ENCODE measurements at places on chromosomes 7 and 10.
A peak's percentile ranks its signal among the peaks of the same experiment; 100 is the strongest.

- DNase-seq = no peak
These were observed 298.7 kb upstream of the NRG3 start for GRCh38 chr10:81576336-81576735.

DNA sequence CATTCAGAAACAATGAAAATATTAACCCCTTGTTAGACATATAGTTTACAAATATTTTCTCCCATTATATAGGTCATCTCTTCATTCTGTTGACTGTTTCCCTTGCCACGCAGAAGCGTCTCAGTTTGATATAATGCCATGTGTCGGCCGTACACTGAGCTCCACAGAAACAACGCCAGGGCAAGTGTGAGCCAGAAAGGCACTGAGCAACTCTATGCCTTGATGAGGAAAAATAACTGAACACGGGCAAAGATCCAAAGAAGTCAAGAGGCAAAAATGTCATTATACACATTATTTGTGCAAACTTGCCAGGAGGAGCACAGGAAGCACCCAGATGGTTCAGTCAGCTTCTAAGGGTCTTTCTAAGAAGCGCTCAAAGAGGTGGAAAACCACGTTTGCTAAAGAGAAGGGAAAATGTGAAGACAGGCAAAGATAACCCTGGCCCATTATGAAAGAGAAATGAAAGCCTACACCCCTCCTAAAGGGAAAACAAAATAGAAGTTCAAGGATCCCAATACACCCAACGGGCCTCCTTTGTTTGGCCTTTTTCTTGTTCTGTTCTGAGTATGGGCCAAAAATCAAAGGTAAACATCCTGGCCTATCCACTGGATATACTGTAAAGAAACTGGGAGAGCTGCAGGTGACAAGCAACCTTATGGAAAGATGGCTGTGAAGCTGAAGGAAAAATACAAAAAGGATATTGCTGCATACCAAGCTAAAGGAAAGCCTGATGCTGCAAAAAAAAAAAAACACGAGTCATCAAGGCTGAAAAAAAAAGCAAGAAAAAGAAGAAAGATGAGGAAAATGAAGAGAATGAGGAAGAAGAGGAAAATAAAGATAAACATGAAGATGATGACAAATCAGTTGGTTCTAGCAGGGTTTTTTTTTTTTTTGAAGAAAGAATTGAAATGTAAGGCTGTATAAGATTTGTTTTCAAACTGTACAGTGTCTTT, 15.5 kb downstream of the ARHGAP12 start:
- DNase-seq = no peak

DNA sequence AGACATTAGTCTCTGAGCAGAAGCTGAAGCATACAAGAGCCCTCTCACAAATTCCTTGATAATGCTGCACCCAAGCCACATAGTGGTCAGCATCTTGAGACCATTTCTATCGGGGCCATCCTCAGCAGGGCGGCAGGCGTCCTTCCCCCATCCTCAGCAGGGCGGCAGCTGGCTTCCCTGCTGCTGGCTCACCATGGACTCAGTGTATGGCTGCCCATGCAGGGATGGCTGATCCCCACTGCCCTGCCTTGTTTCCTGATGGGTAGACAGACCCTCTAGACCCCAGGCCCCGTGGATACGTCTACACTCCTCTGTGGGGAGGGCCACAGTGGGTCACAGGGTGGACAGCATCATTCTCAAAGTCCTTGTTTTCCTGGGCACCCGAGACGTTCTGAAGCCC, 406.8 kb downstream of the TCERG1L start:
- no peak for DNase-seq

GRCh38 chr7:922334-923107, 32.0 kb downstream of the ADAP1 start:
- no peak for DNase-seq

DNA sequence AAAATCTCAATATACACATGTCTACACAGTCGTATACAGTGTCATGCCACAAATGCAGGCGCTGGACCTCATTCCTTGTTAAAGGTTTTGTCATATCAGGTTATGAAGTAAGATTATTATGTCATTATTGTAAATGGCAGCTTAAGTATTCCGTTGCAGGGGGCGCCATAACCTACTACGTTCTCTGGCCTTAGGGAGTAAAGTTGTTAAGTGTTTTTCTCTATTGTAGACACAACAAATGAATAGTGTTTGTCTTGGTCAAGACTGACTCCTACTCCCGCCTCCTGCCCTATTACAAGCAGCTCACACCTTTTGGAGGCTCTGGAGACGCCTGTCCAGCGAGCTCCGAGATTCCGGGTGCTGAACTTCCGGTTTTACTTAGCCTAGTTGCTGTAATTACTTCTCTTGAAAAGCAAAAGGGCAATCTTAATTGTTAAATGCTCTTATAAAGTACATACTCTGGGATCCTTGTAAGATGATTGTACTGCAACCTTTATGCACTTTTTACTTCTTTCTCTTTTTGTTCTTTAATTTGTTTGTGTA, 994 bp downstream of the GATAD1 start:
- peak; percentile 48 for DNase-seq

- DNase-seq = no peak
These were observed 359.7 kb downstream of the CRPPA start for GRCh38 chr7:16061630-16062029.

- DNase-seq = no peak
These were observed 200.2 kb upstream of the PHF14 start for GRCh38 chr7:10773430-10773829.

- DNase-seq = no peak
These were observed 33.5 kb upstream of the ADAM12 start for GRCh38 chr10:126421756-126422256.

- DNase-seq = no peak
These were observed 108.6 kb upstream of the TAC1 start for GRCh38 chr7:97623333-97623732.

GRCh38 chr7:83852136-83852535, 203.2 kb upstream of the SEMA3E start:
- no peak for DNase-seq

GRCh38 chr10:105356626-105357025, 715.5 kb downstream of the SORCS3 start:
- DNase-seq = no peak

DNA sequence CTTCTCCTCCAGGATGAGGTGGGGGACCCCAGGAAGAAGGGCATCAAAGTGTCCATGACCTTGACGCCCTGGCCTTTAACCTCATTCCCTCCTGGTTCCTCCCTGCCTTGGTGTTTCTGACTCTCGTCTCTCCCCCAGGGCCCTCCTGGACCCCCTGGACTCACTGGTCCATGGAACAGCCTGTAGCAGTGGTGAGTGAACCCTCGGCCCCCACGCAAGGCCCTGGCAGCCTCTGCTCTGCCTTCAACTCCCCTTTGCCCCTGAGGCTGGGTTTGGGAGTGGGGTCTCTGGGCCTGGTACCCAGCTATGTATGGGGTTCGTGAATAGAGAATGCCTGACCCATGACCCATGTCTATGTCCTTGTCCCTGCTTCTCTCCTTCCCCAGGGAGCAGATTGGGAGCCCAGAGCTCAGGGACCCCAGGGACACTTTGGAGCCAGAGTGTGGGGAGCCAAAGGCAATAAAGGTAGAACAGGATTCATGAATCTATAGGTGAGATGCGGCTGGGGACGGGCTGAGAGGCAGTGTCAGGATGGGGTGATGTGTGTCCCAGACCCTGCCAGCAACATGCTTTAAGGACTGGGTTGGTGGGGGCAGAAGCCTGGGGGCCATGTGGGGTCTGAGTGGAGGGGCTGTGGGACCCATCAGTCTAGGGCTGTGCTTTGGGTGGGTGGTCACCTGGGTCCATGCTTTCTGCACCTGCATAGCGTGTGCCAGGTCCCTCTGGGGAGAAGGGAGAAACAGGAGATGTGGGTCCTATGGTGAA, 18.4 kb upstream of the VOPP1 start:
- DNase-seq = no peak

GRCh38 chr7:3911685-3912084, 610.6 kb downstream of the SDK1 start:
- DNase-seq = no peak

- peak; percentile 57 for DNase-seq
These were observed 31.8 kb downstream of the GSTO2 start for GRCh38 chr10:104300736-104301292.

- DNase-seq = no peak
These were observed 568.7 kb upstream of the MGMT start for GRCh38 chr10:128898133-128898915.

- DNase-seq = no peak
These were observed 18.1 kb downstream of the RAB11FIP2 start for GRCh38 chr10:118028619-118029018.

DNA sequence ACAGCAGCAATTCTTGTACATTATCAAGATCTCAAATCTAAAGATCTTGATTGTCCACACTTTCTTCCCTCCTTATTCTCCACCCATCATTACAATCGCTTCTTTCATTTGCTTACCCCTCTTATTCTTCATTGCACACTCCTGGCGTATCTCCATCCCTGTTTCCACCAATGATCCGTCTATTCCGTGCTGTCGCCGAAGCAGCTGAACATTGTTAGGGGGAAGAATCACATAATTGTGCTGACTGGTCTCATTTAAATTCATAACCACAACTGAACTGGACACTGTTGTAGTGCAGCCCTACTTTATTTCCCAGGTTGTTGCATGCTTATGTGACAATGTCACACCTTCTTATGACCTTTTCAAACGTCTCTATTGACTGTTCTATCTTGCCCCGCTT, 18.9 kb upstream of the NRP1 start:
- DNase-seq = no peak

DNA sequence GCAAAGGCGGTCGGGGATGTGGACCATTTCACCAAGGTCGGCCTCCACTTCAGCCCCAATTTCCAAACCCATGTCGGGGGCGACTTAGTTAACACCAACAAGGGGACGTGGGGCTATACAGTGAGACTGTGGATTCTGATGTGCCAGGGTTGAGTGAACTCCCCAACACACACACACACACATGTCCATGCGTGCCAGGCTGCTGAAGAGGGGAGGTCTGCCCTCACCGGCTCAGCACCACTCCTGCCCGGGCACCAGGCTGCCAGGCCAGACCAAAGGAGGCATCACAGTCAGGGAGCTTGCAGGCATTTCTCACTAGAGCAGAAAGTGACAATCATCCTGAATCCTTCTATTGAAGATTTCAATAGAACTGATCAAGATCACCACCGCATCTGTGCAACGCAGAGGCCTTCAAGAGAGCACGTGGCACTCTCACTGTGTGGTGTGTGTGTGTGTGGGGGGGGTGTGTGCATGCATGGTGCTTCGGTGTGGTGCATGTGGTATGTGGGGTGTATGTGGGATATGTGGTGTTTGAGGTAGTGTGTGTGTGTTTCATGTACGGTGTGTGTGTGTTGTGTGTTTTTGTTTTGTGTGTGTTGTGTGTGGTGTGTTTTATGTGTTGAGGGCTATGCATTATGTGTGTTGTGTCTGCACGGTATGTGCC, 403.5 kb upstream of the RNF32 start:
- DNase-seq = no peak

- no peak for DNase-seq
These were observed 143.0 kb downstream of the CUBN start for GRCh38 chr10:16986406-16987205.

DNA sequence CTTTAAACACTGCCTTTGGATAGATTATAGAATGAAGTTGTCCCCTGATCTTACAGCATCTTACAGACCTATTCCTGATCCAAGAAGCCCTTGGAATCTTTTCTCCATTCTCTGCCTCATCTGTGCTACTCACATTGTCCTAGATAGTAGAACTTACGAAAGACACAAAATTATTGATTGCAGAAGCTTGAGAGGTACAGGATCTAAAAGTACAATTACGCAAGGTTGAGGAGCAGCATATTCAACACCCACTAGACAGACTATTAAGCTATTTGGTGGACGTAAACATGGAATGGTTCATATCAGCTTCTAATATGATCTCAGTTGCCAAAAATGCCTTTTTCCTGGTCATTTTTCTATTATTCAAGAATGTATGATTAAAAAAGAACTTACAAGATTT, 90.5 kb upstream of the SEM1 start:
- DNase-seq = no peak

DNA sequence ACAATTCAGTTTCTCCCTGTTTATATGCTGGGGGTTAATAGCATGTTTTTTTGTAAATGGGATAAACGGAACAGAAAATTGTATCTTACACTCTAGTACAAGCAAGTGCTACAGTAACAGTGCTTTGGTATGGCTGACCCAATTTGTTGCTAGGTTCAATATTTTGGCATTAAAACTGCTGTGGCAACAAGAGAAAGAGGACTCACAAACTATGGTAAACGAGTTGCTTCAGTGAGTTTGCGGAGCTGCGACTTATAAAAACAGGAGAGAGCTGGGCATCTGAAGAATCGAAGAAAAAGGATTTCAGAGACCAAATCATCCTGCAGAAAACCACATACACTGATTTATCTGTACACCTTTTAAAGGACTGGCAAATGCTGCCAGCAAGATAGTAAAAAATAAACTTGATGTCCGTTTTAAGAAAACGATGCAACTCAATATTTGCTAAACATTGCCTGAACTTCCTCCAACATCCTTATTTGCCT, 2.2 kb downstream of the GLUD1 start:
- no peak for DNase-seq

DNA sequence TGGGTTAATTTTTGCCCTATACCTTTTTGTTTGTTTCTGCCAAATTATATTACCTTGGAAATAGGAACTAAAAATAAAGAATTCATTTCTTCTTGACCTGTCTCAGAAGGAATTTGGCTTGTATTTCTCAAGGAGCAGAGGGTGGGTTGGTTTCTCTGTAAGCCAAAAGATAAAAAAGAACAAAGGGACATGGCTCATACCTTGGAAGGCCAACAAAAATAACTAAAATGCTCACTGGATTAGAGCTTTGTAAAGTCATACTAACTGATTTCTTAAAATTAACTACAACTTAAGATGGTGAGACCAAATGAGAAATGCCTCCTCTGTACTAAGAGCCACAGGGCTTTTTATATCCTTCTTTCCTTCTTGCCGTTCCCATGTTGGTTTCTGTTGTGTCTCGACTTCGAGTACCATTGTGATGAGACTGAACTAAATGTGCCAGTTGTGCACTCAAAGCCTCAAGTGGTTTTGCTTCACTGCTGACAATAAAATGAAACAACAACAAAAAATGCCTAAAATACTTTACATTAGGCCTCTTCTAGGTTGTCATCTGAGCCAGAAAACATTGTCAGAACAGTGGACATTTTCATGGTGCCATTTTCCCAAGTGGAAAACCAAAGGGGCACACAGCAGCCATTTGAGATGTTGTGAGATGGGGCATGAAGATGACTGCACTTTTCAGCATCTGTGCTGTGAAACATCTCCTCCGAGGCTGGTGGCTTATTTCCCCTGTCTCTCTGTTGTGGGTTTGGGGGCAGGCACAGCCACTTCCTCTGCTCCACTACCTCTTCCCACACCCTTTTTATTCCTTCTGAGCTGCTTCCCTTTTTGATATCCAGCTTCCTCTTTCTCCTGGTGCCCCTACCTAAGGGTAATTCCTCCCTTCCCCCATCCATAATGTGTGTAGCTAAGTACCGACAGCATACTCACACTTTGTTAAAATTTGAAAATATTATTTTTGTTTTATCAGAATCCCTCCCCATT, 51.8 kb upstream of the AGR3 start:
- DNase-seq = no peak

DNA sequence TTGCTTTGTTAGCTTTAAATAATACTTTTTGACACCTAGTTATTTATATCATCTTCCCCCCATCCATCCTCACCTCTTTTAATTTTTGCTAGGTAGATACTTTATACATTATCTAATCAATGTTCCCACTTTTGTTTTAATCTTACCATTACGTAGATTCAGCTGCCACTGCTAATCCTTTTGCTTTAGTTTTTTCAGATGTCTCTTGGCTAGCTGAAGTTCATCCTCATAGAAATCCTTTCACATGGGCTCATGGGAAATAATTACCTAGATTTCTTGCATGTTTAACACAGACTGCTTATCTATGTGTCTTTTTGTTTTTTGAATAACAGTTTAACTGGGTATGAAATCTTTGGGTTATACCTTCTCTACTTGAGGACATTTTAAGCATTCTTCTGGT, 60.1 kb downstream of the ZNRF2 start:
- DNase-seq = no peak

- no peak for DNase-seq
These were observed 188.6 kb downstream of the ETV1 start for GRCh38 chr7:13800694-13801448.

Data from NCI-H748 treated with DMSO at 0.1 percent for 48 hours (cell line).